ENCODE measurements at places on chromosomes 4 and X.
A peak's percentile ranks its signal among the peaks of the same experiment; 100 is the strongest.

- DNase-seq: no peak
Measured at GRCh38 chr4:121952290-121952689, 430 bp upstream of the TRPC3 start.

DNA sequence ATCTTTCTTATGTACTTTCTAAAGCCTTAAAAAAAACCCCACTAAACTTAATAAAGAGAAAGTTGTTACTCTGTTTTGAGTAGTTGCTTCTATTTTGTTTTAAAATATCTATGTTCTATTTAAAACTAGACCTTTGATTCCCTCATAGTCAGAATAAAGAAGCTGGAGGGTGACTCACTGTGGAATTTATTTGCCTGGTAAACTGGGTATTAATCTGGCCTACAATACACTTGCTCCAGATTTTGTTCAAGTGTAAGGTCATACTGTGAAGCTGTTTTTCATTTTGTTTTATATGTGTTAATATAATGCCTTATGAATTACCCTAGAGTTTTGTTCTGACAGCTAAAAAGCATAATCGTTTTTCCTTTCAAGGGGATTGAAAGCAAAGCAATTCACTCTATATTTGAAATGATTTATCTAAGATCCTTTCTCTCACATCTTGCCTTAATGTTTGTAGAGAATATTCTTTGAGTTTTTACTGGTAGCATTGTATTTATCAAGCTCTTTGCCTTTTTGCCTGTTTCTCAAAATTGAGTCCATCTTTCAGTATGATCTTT lies 277.4 kb upstream of the PITX2 start:
- peak; percentile 7 for DNase-seq

DNA sequence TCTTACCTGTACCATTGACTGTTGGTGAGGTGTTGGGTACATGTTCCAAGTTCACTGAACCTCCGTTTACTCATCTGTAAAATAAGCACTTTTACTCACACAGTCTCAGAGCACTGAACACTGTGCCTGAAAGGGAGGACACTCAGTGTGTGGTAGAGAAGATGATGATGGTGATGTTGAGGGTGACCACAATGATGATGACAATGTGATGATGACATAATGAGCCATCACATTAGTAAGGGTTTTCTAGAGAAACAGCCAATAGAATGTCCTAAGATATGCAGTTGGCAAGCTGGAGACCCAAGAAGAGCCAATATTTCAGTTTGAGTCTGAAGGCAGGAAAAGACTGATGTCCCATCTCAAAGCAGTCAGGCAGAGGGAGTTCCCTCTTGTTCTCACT lies 315.4 kb upstream of the IGFBP7 start:
- peak; percentile 91 for DNase-seq

GRCh38 chr4:48901196-48901595 lies 5.4 kb downstream of the OCIAD2 start:
- no peak for DNase-seq

GRCh38 chrX:150364347-150365050 lies 1.4 kb downstream of the MAMLD1 start:
- DNase-seq: peak; percentile 25

- peak; percentile 67 for DNase-seq
Measured at GRCh38 chr4:110510955-110511544, 35.1 kb downstream of the ENPEP start.

GRCh38 chr4:177948853-177949252 lies 506.6 kb upstream of the AGA start:
- DNase-seq: no peak

GRCh38 chr4:47368211-47368610 lies 95.3 kb downstream of the COMMD8 start:
- no peak for DNase-seq

DNA sequence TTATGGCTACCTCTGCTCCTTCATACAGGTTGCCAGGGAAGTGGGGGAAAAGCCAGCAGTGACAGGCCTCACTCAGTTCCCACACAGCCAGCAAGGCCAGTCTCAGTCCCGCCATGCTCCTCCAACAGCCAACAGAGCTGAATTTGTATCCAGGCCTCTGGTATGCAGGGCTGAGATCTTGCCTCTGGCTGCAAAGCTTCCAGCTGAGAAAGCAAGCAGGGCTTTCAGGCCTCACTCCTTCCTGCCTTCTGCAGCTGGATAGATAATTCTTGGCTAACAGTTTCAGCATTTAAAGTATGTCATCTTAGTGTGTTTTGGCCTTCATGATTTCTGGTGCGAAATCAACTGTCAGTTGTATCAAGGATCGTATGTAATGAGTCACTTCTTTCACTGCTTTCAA lies 103.6 kb downstream of the GNL3L start:
- DNase-seq: no peak

GRCh38 chr4:75715105-75715799 lies 9.1 kb upstream of the USO1 start:
- DNase-seq: no peak

GRCh38 chrX:68686097-68686977 lies 38.9 kb downstream of the STARD8 start:
- DNase-seq: peak; percentile 34

DNA sequence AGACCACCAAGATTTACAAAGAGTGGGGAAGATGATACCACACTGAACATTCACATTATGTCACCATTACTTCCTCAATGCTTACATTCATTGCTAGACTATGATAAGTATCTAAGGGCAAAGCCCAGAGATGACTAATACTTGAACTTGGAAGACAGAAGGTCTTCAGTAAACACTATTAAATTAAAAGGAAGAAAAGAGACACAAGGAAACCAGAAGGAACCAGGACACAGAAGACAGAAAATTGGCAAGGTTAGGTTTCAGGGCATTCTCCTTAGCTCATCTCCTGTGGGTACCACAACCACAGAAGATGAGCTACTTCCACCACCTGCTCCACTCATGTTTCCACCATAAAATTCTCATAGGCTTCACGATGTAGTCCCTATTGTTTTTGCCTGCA lies 64.9 kb downstream of the NLGN4X start:
- peak; percentile 51 for DNase-seq

GRCh38 chr4:82753725-82754410 lies 44.7 kb downstream of the SCD5 start:
- no peak for DNase-seq

GRCh38 chrX:16077811-16078210 lies 45.6 kb upstream of the GRPR start:
- no peak for DNase-seq

DNA sequence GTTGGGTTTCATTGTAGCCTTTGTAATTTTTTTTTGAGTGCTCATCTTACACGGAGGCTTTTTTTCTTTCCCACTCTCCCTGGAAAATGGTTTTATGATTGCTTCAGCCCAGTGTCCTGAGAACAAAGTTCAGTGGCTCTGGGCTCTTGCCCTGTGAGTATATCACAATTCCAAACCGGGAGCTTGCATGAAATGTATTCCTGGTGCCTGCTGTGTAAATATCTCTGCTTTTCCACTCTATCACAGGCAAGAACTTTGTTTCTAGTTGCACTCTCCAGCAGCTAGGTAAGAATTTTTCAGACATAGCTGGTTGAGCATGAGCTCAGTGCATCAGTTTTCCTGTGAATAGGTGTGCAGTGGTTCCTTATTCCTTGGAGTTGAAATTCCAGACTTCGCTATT lies 60.8 kb downstream of the SUPT20HL2 start:
- no peak for DNase-seq

DNA sequence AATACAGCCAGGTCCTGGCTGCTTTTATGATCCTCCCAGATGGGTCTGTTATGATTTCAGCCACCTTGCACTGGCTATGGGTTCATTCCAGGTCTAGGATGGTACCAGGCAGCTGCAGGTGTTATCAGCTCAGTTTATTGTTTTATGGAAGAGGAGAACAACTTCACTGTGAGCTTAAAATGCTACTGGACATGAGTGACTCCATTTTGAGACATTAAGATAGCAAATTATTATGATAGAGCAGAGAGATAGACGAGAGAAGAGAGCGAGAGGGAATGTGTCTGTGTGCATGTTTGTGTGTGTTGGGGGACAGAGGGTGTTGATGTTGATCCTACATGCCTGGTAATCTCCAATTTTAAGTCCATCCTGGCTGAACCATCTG lies 820.2 kb downstream of the FSTL5 start:
- no peak for DNase-seq

GRCh38 chrX:115952417-115953092 lies 218.0 kb upstream of the AGTR2 start:
- DNase-seq: no peak

DNA sequence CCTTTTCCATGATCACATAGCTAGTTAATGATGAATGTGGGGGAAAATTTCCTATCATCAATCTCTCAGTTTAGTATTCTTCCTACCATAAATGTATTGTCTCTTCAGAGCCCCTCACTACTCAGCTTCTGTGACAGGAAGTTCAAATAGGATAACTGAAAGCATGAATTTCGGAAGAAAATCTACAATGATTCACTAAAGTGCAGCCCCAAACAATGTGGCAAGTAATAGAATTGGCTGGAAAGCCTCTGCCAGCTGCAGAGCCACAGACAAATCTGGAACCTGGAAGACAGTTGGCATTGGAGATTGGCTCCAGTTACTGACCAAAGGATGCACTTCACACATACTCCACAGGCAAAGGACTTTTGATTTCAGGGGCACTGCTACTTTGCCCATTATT lies 35.2 kb downstream of the EGF start:
- DNase-seq: no peak

- peak; percentile 26 for DNase-seq
Measured at GRCh38 chr4:102335616-102336015, 9.7 kb downstream of the SLC39A8 start.

DNA sequence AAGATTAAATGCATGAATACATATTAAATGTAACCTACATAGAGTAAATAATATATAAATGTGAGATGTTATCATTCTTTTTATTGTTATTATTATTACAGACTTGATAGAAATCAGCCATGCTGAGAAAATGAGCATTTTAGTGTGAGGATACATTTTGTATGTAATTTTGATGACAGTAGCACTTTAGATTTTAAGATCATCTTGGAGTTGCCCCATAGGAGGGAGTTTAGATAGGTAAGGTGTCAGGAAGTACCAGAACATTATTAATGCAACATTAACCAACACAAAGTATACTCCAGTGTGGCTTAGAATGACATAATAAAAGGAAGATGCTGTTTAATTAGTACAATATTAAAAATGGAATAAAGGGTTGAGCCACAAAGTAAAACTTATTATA lies 8.4 kb downstream of the TMPRSS11A start:
- DNase-seq: no peak

- no peak for DNase-seq
Measured at GRCh38 chrX:22392133-22392948, 119.6 kb downstream of the CBLL2 start.

DNA sequence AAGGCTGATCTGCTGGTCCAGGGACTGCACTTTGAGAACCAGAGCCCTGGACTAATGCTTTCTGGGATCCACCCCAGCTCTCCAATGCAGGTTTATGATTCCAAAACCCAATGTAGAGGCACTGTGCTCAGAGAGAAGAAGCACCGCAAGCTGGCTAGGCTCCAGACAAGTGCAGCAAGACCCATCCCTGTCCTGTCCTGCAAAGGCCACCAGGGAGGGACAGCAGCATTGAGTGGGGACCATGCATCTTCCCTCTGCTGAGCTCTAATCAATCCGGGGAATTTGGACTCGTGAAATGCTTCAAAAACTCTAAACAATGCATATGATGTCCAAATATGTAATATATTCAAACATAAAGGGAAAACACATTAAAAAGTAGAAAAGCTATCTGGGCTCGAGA lies 10.8 kb upstream of the NSG1 start:
- no peak for DNase-seq

DNA sequence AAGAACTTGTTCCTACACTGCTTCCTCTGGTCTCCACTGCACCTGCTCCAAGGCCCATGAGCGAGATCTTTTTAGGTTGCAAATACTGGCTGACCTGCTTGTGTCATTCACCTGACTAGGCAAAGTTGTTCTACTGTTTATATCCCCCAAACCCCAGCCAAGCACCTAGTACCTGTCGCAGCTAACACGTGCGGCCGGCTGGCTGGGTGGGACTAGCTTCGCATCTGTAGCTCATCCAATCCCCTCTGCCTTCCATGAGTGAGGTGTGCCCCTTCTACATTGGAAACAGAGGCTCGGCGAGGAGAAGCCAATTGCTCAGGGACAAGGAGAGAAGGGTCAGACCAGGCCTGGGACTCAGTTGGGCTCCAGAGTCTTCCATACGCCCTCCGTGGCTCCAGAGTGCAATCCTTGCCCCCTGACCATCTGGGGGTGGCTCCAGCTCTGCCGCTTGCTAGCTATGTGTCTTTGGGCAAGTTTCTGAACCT lies 86.5 kb downstream of the WFS1 start:
- no peak for DNase-seq

DNA sequence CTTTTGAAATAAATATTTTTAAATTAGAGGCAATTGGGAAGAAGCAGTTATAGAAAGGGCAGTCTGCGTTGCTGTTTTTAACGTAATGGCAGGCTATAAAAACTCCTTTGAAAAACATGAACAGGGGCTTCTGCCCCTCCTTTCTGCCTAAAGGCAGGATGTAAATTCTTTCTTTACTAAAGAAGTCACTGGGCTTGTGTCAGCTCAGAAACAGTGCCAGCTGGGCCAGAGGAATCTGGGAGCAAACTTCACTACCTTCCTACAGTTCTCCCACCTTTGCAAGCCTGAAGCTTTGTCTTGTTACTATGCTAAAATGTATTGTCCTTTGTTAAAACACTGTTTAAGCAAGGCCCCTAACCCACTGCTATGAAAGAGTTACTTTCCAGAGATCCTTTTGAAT lies 1664.8 kb downstream of the RPA4 start:
- no peak for DNase-seq

- DNase-seq: peak; percentile 52
Measured at GRCh38 chrX:7889680-7890079, 37.5 kb downstream of the PNPLA4 start.

DNA sequence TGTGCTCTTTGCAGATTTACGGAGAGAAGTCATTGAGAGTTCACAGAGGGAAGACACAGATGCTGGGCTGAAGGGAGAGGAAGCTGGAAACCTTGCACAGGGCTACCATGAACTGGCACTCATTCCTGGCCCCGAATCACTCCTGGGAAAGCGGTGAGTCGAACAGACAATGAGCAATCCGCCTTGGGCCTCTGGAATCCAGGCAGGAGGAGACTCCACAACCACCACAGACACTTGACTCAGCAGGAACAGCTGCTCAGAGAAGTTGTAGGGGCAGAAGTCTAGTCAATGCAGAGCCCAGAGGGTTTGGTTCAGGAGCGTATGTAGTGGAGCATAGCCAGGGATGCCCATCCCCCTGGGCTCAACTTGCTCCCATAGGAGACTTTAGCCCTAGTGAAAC lies 62.8 kb upstream of the GRIA3 start:
- DNase-seq: peak; percentile 74

- DNase-seq: no peak
Measured at GRCh38 chr4:7299010-7299907, 106.9 kb downstream of the SORCS2 start.

GRCh38 chr4:153079857-153080391 lies 124.3 kb upstream of the TRIM2 start:
- no peak for DNase-seq

- no peak for DNase-seq
Measured at GRCh38 chrX:151703487-151703886, 8.2 kb downstream of the PRRG3 start.
